Stimulated activated CD8-positive, alpha-beta memory T cell treated with anti-CD3 and anti-CD28 coated beads, Interleukin-15, amount 100 ng/mL, for 1 hour (primary cell): ENCODE measurements at places on chromosomes 13 and 19.

GRCh38 chr13:95636853-95637252, 7.7 kb downstream of the DZIP1 start:
- no peak for DNase-seq

- no peak for DNase-seq
Measured at GRCh38 chr19:37963190-37963936, 56.4 kb downstream of the SIPA1L3 start.

GRCh38 chr19:49502866-49503581, 6.8 kb downstream of the RPS11 start:
- no peak for DNase-seq

GRCh38 chr13:60155978-60156377, 7.8 kb downstream of the DIAPH3 start:
- DNase-seq = no peak

- DNase-seq = no peak
Measured at GRCh38 chr13:53041968-53042516, 13.4 kb downstream of the OLFM4 start.

GRCh38 chr13:42001580-42001979, 40.7 kb upstream of the VWA8 start:
- no peak for DNase-seq

GRCh38 chr19:435056-435706, 25.7 kb downstream of the SHC2 start:
- no peak for DNase-seq

DNA sequence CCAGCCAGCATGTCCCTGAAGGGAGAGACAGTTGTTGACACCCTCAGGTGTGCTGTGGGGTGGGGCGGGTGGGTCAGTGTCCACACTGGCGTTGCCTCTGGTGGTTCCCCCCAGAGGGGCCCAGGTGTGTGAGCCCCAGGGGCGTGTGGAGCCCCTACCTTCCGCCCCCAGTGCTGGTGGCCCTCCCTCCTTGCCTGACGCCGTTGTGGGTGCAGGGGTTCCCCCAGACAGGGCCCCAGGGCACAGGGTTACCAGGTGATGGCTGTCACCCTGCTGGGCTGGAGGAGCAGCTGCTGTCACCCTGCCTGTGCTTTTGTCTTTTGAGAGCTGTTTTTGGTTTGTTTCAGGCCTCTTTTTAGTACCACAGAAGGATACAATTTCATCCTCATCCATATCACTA, 27.2 kb downstream of the ATP4B start:
- no peak for DNase-seq

DNA sequence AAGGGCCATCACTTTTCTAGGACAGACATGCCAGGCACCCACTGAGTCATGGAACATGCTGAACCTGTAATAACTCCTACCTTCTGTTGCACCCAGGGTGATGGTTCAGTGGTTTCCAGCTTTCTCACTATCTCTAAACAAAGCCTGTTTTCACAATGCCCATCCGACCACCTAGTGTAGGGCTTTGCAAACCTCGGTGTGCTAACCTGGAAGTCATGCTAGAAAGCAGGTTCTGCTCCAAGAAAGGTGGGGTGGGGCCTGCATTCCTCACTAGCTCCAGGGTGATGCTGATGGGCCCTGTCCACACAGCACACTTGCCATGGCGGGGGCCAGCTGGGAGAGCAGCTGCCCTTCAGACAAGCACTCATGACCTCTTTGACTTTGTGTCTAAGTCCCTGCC, 43.4 kb downstream of the COL4A2 start:
- no peak for DNase-seq

DNA sequence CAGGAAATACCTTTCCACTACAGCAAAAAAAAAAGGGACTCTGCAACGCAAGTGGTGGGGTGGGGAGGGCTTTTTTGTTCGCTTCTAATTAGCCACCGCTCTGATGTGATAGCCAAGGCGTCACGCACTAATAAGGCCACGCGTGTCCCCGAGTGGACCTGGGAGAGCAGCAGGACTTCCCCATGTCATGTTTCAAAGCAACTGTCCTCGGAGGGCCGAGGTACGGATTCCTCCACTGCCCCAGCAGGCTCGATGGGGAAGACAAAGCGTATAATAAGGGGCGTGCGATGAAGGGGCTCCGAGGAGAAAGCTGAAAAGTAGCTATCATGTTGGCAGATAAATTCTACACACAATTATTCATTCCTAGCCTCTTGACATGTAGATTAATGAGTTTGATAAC, 179.7 kb upstream of the ZNF507 start:
- DNase-seq = no peak

GRCh38 chr19:491146-491741, 5.0 kb upstream of the MADCAM1 start:
- no peak for DNase-seq

DNA sequence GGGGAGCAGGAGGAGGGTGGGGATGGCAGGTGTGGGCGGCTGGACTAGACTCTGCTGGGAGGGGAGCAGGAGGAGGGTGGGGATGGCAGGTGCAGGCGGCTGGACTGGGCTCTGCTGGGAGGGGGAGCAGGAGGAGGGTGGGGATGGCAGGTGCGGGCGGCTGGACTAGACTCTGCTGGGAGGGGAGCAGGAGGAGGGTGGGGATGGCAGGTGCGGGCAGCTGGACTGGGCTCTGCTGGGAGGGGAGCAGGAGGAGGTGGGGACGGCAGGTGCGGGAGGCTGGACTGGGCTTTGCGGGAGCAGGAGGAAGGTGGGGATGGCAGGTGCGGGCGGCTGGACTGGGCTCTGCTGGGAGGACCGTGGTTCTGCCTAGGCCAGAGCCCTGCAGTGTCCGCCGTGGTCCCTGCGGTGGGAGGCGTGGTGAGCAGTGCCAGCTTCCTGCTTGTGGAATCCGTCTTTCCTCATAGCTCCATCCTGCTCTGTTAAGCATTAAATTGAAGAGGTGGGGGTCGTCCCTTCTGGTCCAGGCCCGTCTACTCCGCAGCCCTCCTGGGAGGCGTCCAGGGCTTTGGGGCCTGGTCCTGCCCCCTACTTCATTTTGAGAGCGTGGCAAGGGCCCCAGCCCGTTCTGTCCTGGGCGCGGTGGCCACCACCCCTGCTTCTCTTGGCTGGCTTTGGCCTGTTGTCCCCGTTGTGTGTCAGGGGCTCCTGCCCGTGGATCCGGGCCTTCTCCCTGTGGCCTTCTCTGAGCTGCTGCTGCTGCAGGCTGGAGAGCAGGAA, 4.7 kb downstream of the SPPL2B start:
- no peak for DNase-seq

DNA sequence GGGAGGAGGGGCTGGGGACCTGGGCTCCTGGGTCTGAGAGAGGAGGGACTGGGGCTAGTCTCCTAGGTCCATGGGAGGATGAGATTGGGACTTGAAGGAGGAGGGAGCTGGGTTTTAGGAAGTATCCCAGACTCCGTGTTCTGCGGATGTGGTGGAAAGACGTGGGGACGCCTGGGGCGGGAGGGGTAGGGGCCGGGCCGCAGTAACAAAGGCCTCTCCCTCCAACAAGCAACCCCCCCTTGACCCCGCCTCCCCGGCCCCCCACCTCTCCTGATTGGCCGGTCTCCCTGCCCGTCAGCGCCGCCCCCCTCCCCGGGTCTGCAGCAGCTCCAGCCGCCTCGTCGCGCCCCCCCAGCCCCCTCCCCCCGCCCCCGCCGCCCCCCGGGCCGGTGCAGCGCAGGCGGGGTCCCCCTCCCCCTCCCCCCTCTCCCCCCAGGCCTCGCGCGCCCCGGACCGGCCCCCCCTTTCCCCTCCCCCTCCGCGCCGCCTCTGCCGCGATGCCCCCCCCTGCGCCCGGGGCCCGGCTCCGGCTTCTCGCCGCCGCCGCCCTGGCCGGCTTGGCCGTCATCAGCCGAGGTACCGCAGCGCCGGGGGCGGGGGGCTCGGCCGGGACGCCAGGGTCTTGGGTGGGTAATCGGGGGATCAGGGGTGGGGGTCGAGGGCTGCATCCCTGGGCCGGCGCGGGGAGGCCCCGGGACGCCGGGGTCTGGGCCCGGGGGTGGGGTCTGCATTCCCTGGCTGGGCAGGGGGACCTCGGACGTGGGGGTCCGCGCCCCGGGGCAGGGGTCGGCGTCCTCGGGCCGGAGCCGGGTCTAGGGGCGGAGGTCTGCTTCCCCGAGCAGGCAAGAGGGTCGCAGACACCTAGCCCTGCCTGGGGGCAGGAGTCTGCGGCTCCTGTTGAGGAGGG, at the start of gene IGLON5:
TSS of gene IGLON5 (plus strand) at position 294 of the 907 bp plus-strand sequence. CDS start at position 498, 204 bp downstream.
- DNase-seq = no peak

GRCh38 chr19:33860312-33861090, 63.8 kb downstream of the KCTD15 start:
- no peak for DNase-seq

GRCh38 chr13:41220401-41220800, 26.0 kb upstream of the KBTBD7 start:
- no peak for DNase-seq

- no peak for DNase-seq
Measured at GRCh38 chr13:112341446-112341845, 34.7 kb upstream of the SPACA7 start.
